ENCODE measurements at places on chromosomes 1 and 21. TPM values are rescaled to one million over a fixed set of nuclear protein-coding genes. Genes with fewer than 3 reads are reported as not detected.

The HAO2 gene
- total RNA-seq = not detected

The CLDN19 gene
- total RNA-seq = not detected

The SPATA17 gene
- 2.1 TPM for total RNA-seq

The CFH gene
- total RNA-seq = 4.2 TPM

The LRRC71 gene
- total RNA-seq = 0.15 TPM

The MMP23B gene
- 0.60 TPM for total RNA-seq

The DUSP12 gene
- 46.9 TPM for total RNA-seq

The EBNA1BP2 gene
- total RNA-seq = 183 TPM

The ATAD3C gene
- not detected for total RNA-seq

The FMOD gene
- total RNA-seq = not detected

The SYNC gene
- 11.4 TPM for total RNA-seq

The SYCP1 gene
- total RNA-seq = not detected

The GBP2 gene
- total RNA-seq = 0.65 TPM

The SPRR1B gene
- total RNA-seq = not detected

The GNPAT gene
- total RNA-seq = 42.2 TPM

The TSPAN1 gene
- total RNA-seq = 3.0 TPM

The FCER1A gene
- not detected for total RNA-seq

The TIAM1 gene
- total RNA-seq = 1.0 TPM

The USF1 gene
- 49.0 TPM for total RNA-seq

The PHGDH gene
- 81.4 TPM for total RNA-seq

The CLCN6 gene
- 5.5 TPM for total RNA-seq

The SLC26A9 gene
- 0.08 TPM for total RNA-seq

The MGST3 gene
- 233 TPM for total RNA-seq

The TNNT2 gene
- total RNA-seq = 0.17 TPM

The NBPF15 gene
- 18.4 TPM for total RNA-seq

The KRTCAP2 gene
- 212 TPM for total RNA-seq

The ISG15 gene
- total RNA-seq = 23.1 TPM

The TNFSF4 gene
- total RNA-seq = 0.07 TPM
